ENCODE measurements at places on chromosomes 6 and 20.

- no peak for ATAC-seq
Observed at GRCh38 chr20:9838378-9839295, at the start of gene PAK5. Gene PAK5 (minus strand): TSS chr20:9839076. CDS start chr20:9644328, 194,748 bp downstream.

- ATAC-seq, result no peak
Observed at GRCh38 chr6:55023230-55023629, 151.1 kb upstream of the HCRTR2 start.

DNA sequence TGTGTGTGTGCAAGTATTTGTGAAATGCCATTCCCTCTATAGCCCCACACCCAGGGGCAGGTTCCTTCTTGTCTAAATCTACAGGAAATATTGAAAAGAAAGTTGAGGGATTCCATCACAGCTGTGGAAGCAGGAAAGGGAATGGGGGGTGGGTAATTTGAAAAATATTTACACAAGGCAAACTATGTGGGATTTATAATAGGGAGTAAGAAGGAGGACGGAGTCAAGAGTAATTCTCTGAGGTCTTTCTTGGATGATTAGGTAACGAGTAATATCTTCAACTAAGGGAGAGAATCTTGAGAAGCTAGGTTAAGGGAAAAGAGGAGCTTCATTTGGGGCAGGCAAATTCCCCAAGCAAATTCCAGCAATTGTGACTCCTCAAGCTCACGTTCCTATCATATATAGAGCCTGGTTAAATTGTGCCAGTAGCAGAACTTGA, 113.5 kb upstream of the SGK1 start:
- ATAC-seq, result no peak

GRCh38 chr6:163667372-163668060, 253.0 kb downstream of the QKI start:
- peak; percentile 73 for ATAC-seq

DNA sequence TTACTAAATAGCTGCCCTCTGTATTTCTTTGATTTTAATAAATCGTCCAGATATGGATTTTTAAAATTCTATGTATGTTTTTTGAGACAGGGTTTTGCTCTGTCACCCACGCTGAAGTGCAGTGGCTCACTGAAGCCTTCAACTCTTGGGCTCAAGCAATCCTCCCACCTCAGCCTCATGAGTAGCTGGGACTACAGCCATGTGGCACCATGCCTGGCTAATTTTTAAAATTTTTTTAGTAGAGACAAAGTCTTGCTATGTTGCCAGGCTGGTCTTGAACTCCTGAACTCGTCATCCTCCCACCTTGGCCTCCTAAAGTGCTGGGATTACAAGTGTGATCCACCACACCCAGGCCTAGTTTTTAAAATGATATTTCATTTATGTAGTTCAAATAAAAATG, 47.4 kb upstream of the DDR1 start:
- peak; percentile 52 for ATAC-seq

DNA sequence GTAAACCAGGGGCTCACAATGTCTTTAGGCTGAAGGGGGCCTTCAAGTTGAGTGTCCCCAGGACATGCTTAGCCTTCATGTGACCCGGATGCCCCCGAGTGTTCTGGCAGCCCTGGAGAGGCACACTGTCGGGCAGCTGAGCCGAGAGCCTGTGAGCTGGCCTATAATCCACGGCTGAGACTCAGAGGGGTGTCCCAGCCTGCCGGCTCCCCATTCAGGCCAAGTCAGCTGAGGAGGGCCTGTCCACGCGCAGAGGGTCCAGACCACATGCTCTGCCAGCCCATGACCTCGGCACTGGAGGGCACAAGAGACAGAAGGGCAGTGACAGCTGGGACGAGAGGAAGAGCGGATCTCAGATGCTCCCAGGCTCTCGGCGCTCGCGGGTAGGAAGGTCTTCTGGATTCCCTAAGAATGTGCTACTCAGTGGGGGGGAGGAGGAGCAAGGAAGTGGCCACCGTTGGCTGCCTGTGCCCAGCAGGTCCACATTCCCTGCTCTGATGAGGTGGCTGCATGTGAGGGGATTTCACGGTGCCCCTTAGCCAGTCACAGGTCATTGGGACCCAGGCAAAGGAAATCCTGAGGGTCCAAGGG, 224.7 kb downstream of the NRN1 start:
- no peak for ATAC-seq

DNA sequence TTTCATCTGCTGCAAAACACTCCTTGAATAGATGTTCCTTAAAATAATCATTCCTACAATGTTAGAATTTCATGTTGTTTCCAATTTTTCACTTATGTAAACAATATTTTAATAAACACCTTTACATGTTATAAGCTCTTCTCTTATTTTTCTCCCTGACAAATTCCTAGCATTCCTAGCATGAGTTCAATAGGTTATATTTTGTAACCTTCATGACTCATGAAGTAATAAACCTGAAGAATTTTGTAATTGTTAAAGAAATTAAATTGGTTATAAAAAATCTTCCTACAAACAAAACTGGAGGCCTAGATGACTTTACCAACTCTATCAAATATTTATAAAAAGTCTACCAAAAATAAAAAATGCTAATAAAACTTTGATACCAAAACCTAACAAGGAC, 66.3 kb downstream of the NT5E start:
- ATAC-seq, result no peak

- ATAC-seq, result no peak
Observed at GRCh38 chr6:139635401-139636130, 261.1 kb upstream of the CITED2 start.

DNA sequence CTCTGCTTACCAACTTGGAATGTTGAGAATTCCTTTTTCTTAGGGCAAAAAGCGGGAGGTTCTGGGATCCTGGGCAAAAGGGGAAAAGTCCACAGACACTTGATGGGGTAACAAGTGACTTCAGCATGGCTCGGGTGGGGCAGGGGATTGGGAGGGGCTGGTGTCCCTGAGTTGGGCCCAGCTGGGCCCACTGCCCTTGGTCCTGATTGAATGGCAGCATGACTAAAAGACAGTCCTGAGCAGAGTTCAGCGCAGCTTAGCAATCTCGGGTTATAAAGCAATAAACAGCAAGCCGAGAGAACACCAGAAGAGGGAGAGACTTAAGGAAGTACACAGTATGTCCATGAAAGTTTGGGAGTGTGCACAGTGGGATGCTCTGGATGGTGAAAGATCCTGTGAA, 5.6 kb downstream of the PPP2R5D start:
- ATAC-seq, result no peak

DNA sequence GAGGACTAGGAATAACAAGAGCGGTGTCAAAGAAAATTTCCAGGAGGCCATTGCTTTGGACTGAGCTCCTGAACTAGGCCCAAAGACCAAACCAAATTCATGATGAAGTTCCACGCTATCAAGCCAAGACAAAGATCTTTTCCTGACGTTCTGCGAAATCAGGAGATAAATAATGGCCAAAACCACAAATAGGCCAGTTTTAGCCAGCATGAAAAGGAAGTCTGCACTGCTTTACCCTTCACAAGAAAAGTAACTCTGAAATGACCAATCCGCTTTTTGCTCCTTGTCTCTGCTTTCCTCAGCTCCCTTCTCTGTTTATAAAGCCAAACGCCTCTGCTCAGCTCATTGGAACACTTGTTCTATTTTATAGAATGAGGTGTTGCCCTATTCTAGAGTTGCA, 6.7 kb downstream of the NCOA5 start:
- ATAC-seq, result no peak

DNA sequence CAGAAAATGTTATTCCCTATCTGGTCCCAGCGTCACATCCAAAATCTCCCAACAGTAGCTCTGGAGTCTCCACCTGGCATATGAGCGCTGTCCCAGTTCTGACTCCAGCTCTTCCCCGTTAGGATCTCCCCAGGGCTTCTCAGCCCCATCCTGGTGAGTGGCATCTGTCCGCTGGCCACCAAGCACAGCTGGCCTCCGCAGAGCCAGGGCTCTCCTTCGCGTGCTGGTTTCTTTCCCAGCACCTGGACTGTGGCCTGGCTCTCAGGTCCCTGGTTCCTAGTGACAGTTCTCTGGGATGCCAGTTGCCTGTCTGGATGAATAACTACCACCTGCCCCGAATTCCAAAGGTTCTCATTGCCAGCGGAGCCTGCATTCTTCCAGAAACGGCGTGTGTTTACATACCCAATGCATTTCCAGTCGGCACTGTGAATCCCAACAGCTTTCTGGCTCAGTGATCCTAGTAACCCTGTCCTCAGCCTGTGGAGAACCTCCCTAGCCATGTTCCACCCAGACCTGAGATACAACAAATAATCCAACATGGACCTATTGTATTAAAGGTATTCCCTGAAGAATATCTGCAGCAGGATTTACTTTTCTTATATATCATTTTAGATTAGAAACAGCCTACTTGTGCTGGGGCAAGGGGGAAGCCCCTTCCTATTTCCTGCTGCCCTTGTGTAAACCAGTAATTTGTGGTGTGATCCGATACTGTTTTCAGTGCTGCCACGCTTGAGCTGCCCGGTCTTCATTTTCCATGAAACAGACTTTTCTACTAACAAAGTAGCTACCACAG, 69.9 kb upstream of the PDE10A start:
- no peak for ATAC-seq

DNA sequence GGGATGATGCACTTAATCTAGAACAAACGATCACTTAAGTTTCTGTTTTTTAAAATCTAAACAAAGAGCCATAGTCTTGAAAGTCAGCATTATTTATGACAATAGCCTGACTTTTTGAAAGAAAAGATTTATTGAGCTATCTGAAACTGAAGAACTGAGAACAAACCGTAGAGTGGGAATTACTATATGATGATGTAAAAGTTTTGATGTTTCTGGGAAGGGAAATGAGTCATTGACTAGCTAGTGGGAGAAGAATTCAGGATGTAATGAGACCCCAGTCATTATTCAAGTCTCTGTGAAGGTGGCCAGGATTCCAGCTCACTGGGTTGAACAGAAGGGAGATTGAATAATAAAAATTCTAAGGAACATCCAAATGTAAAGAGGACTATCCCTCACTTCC, 83.4 kb upstream of the FABP7 start:
- ATAC-seq, result no peak

DNA sequence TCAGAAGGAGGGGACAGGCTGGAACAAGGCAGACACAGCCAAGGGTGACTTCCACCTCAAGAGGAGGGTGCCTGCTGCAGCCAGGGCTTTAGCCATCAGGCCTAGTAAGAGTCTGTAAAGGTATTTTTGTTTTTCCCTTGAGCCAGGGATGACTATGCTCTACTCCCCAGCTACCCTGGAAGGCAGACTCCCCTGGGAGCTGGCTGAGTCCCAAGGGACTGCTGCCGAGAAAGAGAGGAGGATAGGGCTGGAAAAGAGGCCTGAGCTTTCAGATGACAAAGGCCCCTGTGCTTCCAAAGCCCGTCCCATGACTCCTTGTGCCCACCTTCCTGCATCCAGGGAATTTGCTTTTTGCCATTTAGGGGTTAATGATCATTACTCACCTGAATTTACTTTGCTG, 14.0 kb upstream of the GSTA4 start:
- no peak for ATAC-seq

DNA sequence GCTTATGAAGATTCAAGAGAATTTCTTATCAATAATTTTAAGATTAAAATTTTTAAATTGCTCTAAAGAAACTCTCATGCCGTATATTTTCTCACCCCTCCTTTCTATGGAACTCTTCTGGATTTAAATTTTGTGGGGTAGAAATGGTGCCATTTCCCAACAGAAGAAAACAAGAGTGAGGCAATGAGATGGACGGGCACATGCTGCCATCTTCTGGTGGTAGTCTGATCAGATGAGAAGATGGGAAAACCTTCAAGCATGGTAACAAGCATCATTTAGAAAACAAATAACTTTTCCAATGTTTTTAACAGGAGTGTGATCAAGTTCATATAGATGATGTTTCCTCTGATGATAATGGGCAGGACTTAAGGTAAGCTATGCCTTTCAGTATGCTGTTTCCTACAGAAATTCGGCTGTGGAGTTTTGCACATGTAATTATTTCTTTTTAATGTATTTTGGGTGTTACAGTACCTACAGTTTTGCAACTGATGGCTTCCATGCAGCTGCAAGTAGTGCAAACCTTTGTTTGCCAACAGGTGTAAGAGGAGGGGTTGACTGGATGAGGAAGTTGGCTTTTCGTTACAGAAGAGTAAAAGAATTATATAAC, 271.4 kb downstream of the EYA4 start:
- no peak for ATAC-seq

GRCh38 chr6:36929607-36930006, 24.9 kb upstream of the PI16 start:
- ATAC-seq, result peak; percentile 34

- no peak for ATAC-seq
Observed at GRCh38 chr6:50236164-50236563, 186.4 kb upstream of the DEFB112 start.
